ENCODE measurements at places on chromosomes 16 and 17.

GRCh38 chr16:89921702-89922476 lies 1.3 kb upstream of the TUBB3 start:
- DNase-seq, result no peak

GRCh38 chr17:44033861-44034408 lies 19.2 kb upstream of the TMEM101 start:
- no peak for DNase-seq

DNA sequence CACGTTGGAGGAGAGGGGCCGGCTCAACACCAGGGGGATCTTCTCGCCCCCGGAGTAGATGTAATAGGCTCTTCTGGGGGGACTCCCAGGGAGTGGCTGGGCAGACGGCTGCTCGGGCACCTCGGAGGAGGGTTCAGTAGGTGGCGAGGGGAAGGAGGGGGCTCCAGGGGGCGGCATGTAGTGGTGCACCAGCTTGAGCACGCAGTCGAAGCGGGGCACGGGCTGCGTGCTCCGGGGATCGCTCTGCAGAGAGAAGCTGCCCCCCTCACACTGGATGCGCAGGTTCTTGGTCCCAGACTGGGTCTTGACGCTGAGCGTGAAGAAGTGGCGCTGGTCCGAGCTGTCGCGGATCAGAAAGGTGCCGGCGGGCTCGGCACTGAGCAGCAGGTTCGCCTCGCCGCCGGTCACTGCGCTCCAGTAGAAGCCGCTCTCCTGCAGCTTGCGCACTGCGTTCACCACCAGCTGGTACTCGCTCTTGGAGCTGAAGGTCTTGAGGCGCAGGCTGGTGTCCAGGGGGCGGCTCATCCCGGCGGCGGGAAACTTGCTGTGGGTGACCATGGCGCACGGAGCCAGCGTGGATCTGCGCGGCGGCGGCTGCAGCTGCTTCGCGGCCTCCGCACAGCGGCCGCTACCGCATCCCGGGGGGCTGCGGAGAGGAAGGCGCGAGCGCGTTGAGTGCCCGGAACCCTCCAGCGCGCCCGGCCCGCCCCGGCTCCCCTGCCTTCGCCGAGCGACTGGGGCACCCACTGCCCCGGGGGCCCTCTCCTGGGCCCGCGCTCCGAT lies 1.1 kb downstream of the SOCS3 start:
- DNase-seq, result no peak

DNA sequence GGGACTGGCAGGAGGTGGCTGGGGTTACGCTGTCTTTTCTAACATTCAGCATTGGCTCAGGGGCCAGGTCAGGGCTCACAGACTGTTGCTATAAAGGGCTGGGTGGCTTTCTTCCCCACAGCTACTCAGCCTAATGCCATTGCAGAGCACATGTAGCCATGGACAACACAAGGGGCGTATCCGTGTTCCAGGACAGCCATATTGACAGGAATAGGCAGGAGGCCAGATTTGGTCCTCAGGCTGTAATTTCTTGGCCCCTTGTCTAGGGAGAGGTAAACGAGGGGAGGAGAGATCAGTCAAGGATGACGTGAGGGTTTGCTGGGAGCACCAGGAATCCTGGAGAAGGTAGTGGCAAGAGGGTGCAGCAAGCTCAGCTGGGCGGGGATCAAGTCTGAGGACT lies 21.2 kb upstream of the MYO15B start:
- no peak for DNase-seq

All from cortex of kidney (tissue), 1 donor.